Body of pancreas (tissue), 4 donors: ENCODE measurements at places on chromosomes 11 and 22.
A peak's percentile ranks its signal among the peaks of the same experiment; 100 is the strongest.

DNA sequence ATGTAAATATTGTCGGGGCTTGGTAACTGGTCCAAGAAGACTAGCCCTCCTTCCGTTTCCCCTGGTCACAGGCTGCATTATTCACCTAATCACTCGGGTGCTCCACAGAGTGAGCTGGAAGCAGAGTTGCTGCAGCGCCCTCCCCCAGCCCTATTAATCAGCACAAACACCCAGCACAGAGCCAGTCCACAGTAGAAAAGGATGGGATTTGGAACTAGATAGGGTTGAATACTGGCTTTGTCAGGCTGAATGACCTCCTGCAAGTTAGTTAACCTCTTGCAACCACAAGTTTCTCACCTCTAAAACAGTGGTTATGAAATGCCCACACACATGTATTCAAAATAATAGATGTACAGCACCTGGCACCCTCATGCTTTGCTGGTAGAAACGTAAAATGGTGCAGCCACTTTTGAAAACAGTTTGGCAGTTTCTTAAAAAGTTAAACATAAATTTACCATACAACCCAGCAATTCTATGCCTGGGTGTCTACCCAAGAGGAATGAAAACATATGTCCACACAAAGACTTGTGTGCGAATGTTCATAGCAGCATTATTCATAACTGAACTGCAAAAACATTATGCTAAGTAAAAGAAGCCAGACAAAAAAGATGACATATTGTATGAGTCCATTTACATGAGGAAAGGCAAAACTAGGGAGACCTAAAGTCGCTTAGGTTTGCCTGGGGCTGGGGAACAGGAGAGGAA, 31.7 kb upstream of the APLP2 start:
- DNase-seq: no peak

- no peak for DNase-seq
These were observed 90.2 kb downstream of the PLEKHA7 start for GRCh38 chr11:16923987-16924386.

- DNase-seq: no peak
These were observed 102.4 kb downstream of the ME3 start for GRCh38 chr11:86570020-86570419.

GRCh38 chr11:44633641-44634040, 68.2 kb downstream of the CD82 start:
- DNase-seq: no peak

- DNase-seq: no peak
These were observed 3.3 kb downstream of the SPI1 start for GRCh38 chr11:47375020-47375419.

- DNase-seq: no peak
These were observed 185.1 kb downstream of the CWF19L2 start for GRCh38 chr11:107272561-107272960.

GRCh38 chr11:12494699-12495098, 117.3 kb downstream of the PARVA start:
- no peak for DNase-seq

DNA sequence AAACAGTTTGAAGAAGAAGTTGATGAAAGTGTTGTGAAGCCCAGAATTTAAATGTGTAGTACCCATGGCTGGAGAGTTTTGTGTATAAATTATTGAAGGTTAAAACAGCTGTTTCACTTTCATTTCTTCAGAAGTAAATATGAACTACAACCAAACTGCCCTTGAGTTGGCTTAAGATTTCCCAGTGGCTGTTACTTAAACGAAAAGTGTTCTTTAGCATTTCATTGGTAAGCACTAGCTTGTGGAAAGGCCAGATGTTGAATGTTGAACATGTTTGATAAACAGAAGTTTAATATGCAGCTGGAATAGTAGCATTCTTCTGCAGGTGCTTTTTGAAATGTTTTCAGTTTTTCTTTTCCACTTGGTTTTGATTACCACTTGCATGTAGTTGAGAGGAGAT, 83.2 kb upstream of the TNRC6B start:
- DNase-seq: no peak

DNA sequence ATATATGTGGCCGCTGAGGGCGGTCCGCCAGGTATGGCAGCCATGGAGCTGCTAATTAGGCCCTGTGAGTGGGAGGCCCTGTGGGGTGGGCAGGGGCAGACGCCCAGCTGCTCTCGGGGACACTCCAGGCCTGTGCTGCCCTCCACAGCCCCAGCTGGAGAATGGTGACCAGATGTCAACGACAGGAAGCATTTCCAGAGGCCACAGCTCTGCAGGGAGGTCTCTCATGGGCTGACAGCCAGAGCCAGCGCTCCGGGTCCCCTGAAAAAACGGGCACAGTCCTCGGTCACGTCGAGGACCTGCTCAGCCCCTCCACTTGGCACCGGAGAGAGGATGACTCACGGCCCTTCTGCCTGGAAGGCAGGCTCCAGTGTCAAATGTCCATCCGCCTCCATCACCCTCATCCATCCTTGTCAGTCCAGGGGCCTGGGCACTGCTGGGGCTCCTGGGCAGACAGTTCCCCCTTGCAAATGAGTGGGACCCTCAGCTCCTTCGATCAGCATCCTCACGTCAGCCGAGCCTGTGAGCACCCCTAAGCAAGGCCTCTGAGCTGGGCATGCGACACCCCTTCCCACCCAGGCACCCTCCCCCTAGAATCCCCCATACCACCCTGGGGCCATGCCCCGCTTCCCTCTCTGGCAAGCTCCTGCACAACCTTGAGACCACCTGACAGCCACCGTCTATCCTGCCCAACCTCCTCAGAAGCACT, 1.9 kb downstream of the BID start:
- peak; percentile 12 for DNase-seq

DNA sequence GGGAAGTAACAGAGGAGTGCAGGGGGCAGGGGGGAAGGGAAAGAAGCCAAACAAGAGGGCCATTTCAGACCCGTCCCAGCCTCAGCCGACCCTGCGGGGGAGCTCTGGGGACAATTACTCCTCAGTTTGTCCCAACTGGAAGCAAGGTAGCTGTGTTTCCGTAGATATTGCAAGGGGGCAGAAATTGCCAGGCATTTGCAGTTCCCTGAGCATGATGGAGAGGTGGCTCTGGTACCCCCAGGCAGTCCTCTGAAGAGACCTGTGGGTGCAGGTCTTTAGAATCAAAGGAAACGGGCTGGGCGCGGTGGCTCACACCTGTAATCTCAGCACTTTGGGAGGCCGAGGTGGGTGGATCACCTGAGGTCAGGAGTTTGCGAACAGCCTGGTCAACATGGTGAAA, 13.8 kb upstream of the JAM3 start:
- DNase-seq: no peak

DNA sequence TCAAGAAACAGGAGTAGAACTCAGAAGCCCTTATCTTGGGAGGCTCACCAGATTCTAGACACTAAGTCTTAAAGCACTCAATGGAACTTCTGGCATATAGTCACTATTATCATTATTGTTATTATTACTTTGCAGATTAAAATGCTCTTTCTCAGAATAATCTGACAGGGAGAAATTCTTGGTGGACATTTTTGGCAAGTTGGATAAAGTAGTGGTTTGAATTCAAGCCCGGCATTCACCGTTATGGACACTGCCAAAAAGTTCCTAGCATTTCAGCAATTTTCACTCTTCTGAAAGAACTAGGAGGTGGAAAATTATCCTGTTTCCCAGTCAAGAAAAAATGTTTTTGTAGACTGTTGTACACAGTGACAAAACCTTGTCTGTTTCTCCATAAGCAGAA, 179.6 kb upstream of the ISX start:
- DNase-seq: no peak

DNA sequence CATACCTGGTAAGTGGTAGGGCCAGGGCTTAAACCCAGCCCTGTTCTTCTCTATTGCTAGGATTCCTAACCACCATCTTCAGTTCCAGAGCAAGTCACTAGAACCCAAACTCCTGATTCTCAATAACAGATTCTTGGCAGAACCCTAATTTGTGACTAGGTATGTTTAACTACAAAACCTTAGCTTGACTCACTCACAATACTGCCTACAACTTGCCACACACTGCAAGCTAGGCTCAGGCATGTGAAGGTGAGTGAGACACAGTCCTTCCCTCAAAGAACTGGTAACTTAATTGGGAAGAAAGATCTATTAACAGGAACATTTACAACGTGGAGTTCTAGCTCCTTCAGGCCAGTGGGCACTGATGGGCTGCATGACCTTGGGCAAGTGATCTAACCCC, 14.5 kb upstream of the AMOTL1 start:
- DNase-seq: no peak

DNA sequence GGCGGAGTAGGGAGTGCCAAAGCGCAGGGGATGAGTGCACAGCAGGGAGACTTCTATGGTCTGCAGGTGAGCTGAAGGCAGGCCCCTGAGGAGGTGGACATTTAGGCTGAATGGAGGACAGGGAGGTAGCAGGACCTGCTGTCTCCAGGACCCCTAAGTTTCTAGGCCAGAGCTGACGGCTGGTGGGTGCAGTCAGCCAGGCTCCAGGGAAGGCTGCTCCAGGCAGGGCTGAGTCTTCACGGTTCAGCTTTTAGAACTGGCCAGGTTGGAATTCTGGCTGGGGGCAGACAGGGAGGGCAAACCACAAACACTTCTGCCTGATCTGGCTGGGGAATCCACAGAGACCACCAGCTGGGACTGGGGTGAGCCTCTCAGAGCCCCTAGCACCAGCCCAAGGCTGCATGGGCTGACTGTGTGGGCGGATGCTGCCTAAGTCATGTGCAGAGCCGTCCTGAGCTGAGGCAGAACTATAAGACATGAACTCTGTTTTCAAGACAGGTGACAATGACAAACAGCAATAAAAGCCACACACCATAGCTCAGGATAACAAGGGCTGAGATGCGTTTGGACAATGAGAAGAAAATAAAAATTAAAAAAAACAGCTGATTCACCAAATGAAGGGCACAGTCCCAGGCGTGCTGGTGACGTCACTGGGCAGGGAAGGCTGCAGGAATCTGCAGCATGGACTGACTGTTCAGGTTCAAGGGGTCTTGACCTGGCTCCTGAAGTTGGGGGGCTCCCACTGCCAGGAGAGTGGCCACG, 10.4 kb upstream of the MALAT1 start:
- peak; percentile 38 for DNase-seq

GRCh38 chr11:61254403-61255025, 13.5 kb downstream of the PGA5 start:
- DNase-seq: peak; percentile 59
